ENCODE measurements at places on chromosomes 3 and 15.

DNA sequence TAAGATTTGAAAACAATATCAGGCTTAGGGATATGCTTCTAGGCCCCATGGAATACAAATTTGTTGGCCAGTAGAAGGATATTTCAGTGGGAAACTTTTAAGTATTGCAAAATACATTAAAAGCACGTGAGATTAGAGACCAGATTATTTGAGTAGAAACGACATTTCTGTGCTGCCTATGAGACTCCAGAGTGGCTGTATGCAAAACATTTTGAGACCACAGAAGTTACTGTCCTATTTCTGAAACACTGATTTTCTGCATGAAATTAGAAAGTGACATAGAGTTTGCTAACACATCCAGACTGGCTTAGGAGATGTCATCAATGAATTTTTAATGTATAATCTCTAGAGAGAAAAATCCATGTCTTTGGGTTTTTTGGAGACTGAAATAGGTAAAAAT, 99.8 kb downstream of the KCNH8 start:
- no peak for DNase-seq

GRCh38 chr3:189834462-189834861, 203.3 kb downstream of the TP63 start:
- DNase-seq: no peak

GRCh38 chr3:193772422-193772763, 179.4 kb downstream of the OPA1 start:
- DNase-seq: no peak

DNA sequence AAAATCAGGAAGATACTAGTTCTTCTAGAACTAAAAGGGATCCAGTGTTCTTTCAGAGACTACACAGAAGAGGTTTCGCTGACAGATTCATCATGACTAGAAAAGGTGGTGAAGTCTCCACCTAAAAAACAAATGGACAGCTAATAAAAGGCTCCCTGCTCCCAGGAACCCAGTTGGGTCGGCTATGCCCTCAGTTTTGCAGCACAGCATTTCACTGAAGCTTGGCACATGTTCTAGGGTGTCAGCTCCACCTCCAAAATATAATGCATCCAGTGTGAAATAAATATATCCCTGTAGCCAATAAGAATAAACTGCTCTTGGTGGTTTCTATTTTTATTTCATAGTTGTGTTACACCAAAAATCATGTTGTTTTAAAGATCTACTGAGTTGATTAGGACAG, 55.0 kb downstream of the ZIC4 start:
- no peak for DNase-seq

DNA sequence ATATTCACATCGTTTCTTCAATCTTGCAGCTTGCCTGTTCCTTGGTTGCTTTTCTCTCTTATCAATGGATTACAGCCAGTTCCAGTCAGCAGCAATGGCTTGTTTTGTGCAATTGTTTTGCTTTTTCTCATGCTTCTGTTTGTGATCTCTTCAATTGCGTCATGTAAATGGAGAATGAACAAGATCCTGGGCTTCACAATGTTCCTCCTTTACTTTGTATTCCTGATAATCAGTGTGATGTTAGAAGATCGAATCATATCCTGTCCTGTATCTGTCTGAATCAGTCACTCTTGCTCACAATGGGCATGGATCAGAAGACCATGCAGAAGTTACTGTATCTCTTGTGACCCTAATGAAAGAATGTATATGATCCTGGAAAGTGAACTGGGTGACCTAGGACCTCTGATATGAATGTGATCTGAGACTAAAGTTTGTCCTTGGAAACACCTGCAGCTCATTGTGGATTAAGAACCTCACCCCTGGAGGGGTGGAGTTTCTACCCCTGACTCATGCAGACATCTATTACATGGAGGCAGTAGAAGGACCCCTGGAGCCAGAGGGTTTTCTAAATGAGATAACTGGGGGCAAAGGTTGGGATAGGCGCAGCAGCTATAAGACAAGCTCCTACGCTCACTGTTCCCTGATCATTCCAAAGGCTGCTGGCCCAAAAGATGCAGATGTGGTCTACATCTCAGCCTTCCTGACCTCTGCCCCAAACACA, 32.2 kb downstream of the SLC24A1 start:
- DNase-seq: no peak

GRCh38 chr3:105518203-105518602, 151.5 kb downstream of the ALCAM start:
- DNase-seq: no peak

DNA sequence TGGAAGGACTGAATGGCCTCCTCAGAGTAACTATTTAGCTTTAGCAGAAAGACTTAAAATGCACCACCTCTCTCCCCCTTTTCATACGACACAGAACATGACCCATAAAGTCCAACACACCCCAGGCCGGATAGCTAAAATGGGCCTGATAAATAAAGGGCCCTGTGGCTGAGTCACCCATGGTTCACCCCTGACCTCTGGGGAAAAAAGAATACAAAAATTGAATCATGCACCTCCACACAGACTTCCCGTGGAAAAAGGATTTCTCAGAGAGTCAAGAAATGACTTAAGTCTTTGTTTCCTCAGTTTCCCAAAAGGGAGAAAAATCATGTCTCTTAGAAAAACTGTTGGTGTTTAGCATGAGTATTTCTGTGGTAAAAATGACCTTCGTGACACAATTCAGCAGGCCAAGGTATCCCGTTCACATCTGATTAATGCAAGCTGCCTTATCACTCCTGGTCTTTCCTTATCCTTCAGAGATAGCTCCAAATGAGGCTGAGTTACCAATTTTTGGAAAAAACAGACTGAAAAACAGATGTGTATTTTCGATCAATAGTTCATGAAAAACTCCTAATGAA, 34.0 kb upstream of the ARHGEF3 start:
- no peak for DNase-seq

DNA sequence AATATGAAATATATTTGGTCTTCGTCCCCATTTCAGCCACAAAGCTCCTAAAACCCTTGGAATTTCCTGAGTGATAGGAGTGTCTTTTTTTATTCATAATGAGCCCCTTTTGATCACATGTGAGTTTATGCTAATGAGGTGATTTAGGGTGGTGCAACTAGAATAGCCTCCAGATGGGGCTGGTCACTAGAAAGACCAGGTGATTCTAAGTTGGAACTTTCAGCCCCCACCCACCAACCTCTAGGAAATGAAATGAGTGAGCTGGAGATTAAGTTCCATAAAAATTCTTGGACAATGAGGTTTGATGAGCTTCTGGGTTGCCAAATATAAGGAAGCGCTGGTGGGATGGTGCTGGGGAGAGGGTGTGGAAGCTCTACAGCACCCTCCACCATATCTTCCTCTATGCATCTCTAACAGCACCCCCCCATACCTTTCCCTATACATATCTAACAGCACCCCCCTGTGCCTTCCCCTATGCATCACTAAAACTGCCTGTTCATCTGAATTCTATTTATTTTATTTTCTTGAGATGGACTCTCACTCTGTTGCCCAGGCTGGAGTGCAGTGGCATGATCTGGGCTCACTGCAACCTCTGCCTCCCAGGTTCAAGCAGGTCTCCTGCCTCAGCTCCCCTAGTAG, 2.1 kb upstream of the SMCO1 start:
- DNase-seq: no peak

DNA sequence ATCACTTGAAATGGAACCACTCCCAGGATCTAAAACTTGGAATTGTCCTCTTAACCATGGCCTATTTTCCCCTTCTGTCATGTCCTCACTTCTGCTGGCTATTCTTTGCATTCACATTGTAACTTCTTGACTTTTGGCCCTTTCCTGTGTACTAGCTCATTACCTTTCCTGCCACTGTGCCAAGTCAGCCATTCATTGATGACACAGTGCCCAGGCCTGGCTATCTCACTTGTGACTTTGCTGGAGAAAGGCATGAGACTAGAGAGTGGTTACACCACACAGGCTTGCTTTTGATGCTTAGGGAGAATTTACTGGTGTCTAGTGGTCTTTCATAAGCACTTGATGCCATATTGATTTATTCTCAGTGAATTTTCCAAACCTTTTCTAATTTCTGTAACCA, 101.1 kb downstream of the NR1D2 start:
- DNase-seq: no peak

DNA sequence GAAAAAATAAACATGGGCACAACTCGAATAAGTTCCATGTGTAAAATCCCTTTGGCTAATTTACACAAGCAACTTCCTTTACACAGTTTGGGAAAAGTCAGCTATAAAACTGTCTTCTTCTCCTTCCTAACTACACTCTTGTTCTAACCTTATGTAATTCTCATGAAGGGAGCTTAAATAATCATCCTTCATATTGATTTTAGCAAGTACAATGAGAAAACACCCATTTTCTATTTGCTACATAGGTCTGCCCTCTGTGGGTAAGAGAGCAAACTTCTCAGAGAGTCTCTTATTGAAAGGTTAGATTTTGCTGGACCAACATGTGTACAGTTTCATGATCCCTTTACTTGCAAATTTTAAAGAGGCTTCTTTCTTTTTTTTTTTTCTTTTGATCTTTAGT, 398.5 kb downstream of the ROBO1 start:
- no peak for DNase-seq

DNA sequence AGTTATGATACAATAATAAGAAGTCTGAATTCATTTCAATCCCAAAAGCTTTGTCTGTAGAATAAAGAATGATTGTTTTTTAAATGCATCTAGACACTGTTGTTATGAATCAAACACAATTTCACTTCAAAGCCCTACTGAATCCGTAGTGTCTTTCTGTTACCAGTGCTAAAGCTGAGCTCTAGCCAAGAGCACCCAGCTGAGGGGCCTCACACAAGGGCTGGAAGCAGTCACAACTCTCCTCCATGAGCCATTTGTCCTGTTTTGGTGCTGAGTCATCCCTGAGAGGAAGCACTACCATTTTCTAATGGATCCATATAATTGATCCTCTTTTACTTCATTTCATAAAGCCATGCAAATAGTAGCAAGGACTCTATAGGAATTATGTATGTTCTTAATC, 158.2 kb upstream of the ANKRD28 start:
- no peak for DNase-seq

DNA sequence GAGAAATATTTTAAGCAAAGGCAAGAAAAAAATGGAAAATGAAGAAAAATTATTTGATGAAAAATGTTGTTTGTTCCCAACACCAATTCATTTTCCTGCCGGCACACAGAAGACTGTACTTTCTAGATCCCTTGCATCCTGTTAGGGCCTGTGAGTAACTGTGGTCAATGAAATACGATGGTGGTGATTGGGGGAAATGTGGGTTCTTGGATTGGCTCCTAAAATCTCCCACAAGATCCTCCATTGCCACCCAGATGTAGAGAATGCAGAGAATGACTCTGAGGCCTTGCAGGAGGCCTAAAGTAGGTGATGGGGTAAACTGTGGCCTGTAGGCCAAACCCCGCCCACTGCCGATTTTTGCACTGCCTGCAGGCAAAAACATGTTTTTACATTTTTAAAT, 46.3 kb upstream of the C3orf70 start:
- no peak for DNase-seq

- no peak for DNase-seq
Observed at GRCh38 chr3:20540066-20540465, 354.1 kb upstream of the SGO1 start.
